ENCODE measurements at places on chromosomes 3 and 15. TPM values are rescaled to one million over a fixed set of nuclear protein-coding genes. Genes with fewer than 3 reads are reported as not detected.

Gene SEMA3F
- total RNA-seq: 0.22 TPM

GRCh38 chr15:95078003-95078402, 846.6 kb downstream of the MCTP2 start:
- no peak for DNase-seq

DNA sequence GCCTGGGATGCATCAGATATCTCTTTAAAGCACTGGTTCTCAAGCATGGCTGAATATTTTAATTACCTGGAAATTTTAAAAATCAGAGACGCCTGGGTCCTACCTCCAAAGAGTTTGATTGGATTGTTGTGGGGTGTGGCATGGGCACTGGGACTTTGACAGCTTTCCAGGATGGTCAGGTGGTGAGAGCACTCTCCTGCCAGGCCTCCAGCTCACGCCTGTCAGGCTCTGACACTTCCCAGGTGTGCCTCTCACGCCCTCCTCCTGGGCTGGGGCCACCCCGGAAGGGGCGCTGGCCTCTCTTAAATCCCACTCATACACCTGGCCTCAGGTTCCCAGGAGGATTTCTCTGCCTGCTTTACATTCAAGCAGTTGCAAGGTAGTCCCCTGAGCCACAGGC, 48.5 kb downstream of the AMOTL2 start:
- DNase-seq: no peak

GRCh38 chr3:3016226-3016625, 93.9 kb downstream of the IL5RA start:
- DNase-seq: no peak

- DNase-seq: no peak
Observed at GRCh38 chr3:64489361-64490044, 198.3 kb downstream of the ADAMTS9 start.

- no peak for DNase-seq
Observed at GRCh38 chr3:100875239-100875638, 118.0 kb downstream of the ABI3BP start.

- no peak for DNase-seq
Observed at GRCh38 chr3:71318458-71318827, 265.1 kb downstream of the FOXP1 start.

Gene GRIP2
- total RNA-seq: not detected

- no peak for DNase-seq
Observed at GRCh38 chr3:194532591-194532990, 45.8 kb upstream of the ATP13A3 start.

Gene PTX3
- total RNA-seq: 0.34 TPM

GRCh38 chr3:150271591-150271960, 136.5 kb upstream of the TSC22D2 start:
- no peak for DNase-seq

Gene RHCG
- total RNA-seq: not detected

Gene MRAS
- total RNA-seq: 0.45 TPM

Gene U2SURP
- 164 TPM for total RNA-seq

Gene MYLK
- total RNA-seq: 0.22 TPM

DNA sequence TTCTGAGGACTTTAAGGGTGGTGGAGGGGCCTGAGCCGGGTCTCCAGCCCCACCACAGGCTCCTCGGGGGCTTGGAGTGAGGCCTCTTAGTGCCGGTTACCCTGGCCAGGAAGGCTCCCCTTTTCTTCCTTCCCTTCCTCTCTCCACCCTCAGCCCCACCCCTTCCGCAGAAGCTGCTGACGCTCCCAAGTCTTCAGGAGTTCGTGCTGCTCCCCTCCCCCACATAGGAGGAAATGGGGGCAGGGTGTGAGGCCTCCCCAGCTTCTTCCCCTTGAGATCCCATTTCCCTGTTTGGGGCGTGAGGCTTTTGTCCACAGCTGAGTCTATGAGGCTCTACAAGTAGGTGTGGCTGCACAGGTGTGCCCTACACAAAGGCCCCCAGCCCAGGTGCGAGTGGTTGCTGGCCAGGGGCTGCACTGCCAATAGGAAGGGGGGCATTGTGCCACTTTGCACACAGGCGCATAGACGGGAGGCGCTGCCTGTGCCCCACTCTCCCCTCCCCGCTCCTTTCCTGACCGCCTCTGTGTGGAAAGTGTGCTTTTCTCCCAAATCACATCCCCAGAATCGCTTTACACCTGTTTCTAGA, 915 bp upstream of the CALML4 start:
- DNase-seq: no peak

GRCh38 chr3:111882799-111883198, 23.7 kb downstream of the PHLDB2 start:
- no peak for DNase-seq

- DNase-seq: no peak
Observed at GRCh38 chr3:115228266-115228665, 81.2 kb upstream of the ZBTB20 start.

DNA sequence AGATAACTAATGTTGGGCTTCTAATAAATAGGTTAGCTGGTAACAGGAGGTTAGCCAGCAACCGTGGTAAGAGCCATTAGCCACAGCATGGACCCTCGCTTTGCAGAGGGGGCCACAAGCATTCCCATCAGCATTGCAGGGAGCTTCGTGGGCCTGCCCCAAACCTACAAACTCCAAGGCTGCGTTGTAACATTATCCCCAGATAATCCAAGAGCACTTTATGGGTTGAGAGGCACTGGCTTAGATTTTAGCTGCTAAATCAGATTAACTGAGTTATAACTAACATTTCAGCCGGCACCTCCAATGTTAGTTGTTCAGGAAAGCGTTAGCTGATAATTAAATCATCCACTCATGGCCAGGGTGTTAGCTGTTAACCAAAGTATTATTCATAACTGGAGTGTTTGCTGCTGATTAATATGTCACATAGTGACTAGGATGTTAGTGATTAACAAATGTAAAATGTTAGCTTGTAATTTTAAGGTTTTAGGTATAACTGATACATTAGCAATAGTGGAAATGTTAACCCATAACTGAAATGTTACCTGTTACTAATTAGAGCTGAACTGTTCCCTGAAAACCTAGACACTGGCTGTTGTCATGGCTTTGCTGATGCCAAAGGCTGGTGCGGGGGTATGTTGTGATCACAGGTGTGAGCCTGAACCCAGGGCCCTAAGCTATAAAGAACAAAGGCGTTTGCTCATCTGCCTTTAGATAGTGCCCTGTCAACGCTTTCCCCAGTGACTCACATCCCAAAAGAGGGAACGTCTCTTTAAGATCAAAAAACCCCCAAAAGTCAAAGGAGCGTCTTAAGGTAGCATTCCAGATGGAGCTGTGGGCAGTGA, 56.2 kb downstream of the SLC6A6 start:
- DNase-seq: no peak

GRCh38 chr15:88606070-88606794, 14.9 kb upstream of the AEN start:
- no peak for DNase-seq

DNA sequence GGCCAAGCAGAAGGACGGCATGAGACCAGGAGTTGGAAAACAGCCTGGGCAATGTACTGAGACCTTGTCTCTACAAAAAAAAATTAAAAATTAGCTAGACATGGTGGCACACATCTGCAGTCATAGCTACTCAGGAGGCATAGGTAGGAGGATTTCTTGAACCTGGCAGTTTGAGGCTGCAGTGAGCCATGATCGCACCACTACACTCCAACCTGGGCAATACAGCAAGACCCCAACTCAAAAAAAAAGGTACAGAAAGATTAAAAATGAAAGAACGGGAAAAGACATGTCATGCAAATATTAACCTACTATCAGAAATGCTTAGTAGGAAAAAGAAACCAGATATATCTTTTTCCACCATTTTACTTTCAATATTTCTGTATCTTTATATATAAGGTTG, 99.6 kb upstream of the ATP11B start:
- DNase-seq: no peak

Gene STRA6
- total RNA-seq: not detected

GRCh38 chr15:100301910-100302431, 39.8 kb downstream of the ADAMTS17 start:
- no peak for DNase-seq

- DNase-seq: no peak
Observed at GRCh38 chr3:43914269-43914668, 223.5 kb downstream of the ABHD5 start.

DNA sequence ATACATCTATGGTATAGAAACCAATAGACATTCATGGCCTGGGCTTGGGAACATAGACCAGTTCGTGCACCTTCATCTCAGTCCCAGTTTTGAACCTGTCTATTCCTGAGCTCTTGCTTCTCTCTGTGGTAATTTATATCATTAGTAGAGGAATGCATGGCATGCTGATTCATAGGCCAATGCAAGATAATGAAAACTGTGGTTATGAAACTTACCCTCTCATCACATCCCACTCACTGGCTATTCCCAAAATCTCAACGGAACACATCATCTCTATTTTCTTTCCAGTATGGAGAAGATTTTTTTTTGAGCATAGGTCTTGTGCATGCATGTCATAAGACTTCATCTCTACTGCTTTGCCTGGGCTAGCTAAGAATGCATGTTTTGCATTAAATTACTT, 18.7 kb upstream of the P2RY12 start:
- no peak for DNase-seq

GRCh38 chr15:51382787-51383186, 41.3 kb downstream of the GLDN start:
- no peak for DNase-seq

GRCh38 chr15:24823473-24823872, 131.3 kb upstream of the SNRPN start:
- no peak for DNase-seq

DNA sequence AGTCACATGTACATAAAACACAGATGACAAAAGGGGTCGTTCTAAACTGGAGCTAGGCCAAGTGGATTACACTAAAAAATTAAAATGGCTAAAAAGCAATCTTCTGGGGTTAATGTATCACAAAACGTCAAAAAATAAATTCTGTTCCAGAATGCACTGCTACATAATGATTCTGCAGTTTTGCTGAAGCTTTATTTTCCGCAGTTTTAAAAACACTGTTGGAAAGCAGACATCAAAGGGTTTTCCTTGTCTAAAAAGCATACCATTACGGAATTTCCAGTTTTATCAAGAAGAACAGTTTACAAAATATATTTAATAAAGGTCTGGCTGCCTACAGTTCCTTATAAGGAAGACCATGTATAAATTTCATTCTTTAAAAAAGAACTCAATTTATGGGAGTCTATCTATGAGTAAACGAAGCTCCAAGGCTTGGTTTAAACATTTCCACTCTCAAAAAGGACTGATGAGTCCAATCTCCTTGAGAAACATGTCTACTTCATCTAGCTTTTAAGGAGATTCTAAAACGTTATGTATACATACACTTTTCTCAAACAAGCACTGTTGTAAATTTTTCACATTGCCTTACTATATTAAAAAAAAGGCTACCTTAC, 1.3 kb downstream of the DMXL2 start:
- no peak for DNase-seq

GRCh38 chr3:175346573-175347356, 487.6 kb downstream of the NAALADL2 start:
- no peak for DNase-seq

Gene TMEM212
- not detected for total RNA-seq

Gene RTP4
- 1.1 TPM for total RNA-seq

DNA sequence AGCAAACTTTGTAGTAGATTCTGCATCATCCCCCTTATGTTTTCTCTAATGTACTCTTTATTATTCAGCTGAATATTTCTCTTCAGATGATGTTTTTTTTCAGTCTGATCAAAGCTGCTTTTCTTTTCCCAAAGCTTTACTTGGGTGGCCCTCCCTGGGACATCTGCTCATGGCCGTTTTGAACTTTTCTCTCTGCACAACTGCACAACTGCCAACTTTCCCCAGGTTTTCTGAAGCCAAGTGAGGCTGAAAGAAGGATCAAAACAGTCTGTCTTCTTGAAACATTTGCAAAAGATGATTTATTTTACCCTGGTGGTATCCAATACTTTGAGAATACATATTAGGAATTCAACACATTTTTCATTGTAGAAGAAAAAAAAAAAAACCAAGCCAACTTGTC, 43.0 kb downstream of the GASK1A start:
- DNase-seq: no peak

DNA sequence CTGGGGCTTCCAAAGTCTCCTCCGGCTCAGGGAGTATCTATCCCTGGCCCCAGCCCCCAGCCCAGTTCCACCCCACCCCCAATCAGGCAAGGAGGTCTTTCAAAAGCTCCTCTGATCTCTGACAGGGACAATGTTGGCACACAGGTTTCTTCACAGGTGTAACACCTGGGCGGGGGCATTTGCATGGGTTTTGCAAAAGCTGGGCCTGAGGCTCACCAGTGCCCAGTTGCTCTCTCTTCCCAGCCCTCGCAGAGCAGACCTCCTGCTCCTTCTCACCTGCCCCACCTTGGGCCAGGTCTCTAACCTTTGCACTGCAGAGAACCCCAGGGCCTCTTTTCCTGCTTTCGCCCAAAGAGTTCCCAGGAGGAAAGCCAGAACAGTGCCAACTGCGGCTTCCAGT, 8.6 kb upstream of the CSK start:
- no peak for DNase-seq

DNA sequence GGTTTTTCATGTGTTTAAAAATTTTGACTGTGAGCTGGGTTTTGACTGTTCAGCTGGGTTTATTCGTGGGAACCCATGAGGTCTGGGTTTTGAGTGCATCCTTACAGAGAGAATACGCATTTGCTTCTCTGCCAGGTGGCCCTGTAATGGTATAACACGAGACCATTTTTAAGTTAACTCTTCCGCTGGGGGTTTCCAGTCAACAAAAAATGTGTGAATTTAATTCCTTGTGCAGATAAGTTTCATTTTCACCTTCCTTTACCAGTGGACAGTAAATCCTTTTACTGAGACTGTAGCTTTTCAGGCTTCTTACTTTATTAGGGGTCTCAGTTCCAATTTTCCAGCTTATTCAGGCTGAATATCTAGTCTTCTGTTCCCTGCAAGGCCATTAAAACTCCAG, 149.6 kb downstream of the OPA1 start:
- no peak for DNase-seq

- DNase-seq: no peak
Observed at GRCh38 chr15:41746802-41747201, 27.5 kb upstream of the MAPKBP1 start.

- no peak for DNase-seq
Observed at GRCh38 chr3:147414390-147415138, 5.4 kb downstream of the ZIC1 start.

DNA sequence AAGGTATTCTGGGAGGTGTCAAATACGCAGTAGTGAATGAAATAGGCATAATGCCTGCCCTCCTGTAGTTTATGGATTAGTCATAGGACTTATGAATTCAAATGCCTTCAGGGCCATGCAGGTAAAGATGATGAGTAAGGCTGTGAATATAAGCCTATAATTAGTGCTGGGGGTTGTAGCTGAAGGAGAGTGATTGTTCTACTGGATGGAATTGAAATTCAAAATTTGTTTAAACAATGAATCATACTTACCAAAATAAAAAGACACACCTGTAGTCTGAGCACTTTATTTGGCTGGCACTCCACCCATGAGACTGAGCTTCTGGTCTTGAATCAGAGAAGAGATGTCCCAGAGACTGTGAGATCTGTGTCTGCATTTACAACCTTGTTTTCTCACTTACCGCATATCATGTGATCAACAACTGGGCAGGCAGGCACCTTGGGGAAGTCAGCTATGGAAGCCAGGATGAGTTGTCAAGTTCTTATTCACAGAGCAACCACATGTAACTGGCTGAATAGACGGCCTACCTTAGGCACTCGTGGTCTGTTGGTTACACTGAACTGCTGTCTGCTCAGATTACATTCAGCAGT, 291.8 kb downstream of the NAALADL2 start:
- DNase-seq: no peak

Gene ZCWPW2
- total RNA-seq: 0.28 TPM

All from CD4-positive, alpha-beta T cell (primary cell).